ENCODE measurements at places on chromosomes 2 and 18.

DNA sequence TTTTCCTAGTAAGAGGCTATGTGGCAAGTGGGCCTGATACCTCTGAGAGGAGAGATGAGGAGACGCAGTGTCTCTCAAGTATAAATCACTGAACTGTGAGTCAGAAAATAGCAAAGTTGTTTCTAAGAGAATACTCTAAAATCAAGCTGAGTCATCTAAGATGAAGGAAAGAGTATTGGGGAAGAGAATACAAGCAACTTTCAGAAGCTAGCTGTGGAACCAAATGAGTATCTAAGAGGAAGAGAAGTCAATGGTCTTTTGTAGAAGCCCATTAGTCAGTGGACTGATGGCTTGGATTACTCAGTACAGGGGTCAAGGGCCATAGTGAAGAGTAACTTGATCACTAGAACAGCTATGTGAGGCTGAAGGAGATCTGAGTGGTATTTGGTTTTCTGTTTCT lies 2.7 kb upstream of the DCC start:
- peak; percentile 5 for DNase-seq

- DNase-seq, result no peak
Observed at GRCh38 chr2:16350211-16350610, 315.4 kb downstream of the CYRIA start.

GRCh38 chr2:85414761-85415553 lies 3.6 kb upstream of the SH2D6 start:
- DNase-seq, result no peak

DNA sequence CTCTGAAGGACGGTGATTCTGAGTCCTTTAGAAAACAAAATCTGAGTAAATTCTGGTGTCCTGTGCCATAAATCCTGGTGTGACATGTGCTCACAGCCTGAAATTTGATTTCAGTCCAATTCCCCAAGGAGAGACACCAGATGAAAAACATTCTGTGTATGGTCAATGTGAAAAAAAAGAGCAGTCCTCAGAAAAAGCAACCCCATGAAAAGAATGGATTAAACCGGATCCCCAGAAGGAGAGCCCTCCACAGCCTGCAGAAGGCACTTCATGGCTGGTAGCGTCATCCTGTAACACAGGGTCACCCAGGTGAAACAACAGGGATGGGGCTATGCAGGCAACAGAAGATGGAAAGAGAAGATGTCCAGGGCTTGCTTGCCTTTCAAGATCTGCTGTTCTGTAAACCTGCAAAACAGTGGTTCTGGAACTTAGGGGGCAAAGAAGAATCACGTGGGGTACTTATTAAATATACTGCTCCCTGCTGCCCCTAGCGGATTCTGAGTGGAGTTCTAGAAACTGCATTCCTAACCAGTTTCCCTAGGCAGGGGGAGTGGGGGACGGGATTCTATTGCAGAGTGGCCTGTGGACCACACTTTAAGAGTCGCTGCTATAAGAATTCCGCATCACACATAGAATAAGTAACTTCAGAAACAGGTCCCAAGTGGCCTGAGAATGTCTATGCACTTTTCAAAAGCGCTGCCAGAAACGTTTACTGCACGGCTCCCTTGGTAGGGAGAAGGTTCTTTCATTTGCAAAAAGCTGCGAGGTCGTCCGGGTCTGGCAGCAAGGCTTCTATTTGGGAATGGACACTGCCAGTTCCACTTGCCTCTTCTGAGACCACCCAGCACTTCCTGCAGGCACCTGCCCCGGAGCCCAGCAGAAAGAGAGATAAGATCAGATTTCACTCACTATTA lies 118.9 kb upstream of the ARL5A start:
- peak; percentile 67 for DNase-seq

DNA sequence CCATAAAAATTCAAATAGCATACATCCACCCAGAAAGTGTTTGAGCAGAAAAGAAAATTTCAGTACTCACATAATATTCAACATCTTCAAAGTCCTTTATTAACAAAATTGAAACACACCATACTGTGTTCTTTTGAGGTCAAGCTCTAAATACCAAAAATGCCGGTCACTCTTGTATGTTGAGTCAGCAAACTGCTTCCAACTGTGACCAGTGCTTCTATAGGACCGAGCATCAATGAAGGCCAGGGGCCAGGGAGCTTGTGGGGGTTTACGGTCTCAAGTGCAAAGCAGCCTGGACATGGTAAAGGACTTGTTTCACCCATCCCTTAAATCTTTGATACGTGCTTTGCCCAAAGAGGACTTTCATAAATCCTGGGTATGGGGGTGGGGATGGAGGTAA lies 112.7 kb upstream of the REV1 start:
- DNase-seq, result peak; percentile 81
